ENCODE measurements at places on chromosomes 2 and 18. TPM values are rescaled to one million over a fixed set of nuclear protein-coding genes. Genes with fewer than 3 reads are reported as not detected.

DNA sequence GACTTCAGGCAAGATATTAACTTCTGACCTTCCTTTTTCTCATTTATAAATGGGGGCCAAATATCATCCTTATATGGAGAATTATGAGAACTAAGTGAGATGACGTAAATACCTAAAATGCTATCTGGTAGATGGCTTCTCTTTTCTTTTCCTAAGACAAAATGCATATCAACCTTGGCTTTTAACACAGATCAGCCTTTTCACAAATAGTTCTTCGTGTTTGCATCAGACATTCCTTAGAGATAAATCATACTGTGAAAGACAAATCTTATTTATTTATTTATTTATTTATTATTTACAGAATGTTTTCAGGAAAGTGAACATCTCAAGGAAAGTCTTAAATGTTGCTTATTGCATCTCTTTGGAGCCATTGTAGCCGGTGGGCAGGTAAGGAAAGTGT is 62.8 kb downstream of the NBEAL1 start:
- DNase-seq, result peak; percentile 25

The KCNS3 gene
- 1.7 TPM for total RNA-seq

DNA sequence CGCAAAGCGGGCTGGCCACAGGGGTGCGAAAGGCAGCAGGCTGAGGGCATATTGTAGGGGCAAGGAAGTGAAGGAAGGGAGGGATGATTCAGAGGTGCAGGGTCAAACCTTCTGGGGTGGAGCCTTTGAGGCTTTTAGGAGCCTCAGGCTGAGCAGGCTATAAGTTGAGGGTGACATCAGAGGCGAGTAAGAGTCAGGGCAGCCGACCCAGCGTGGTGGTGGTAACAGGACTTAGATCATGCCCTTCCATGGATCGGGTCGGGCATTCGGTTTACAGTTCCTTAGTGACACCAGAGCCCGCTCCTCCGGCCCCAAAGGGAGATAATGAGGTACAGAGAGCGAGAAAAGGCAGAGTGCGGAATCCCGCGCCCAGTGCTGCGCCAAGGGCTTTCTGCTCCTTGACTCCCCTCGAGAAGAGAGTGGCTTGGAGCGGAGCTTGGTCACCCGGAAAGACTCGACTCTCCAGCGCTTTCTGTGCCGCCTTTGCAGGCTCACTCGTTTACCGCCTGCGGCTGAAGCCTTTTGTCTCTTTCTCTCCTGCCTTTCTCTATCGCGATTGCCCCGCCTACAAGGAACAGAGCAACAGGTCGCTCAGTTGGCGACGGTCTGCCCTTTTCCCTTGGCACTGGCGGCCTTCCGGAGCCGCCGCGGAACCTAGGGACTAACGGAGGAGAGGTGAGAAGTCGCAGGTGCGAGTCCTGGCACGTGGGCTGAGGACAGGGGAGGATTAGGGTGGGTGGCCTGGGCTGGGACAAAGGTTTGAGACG is 720 bp downstream of the LBX2 start:
- no peak for DNase-seq

- no peak for DNase-seq
These were observed 19.9 kb upstream of the IL1RL1 start for GRCh38 chr2:102291319-102292075.

DNA sequence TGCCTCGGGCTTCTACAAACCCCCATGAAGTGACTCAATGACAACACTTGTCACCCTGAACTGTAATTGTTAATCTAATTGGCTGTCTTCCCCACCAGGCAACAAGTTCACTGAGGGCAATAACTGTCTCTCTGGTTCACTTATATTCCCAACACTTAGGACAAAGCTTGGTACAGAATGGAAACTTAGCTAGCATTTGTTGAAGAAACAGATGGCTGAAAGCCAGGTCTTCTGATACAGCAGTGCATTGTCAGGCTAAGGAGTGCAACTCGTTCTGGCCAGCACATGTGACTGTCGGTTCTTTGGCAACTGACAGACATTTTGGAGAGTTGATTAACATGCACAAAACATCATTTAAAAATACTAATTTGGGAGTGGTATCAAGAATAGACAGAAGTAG is 14.6 kb upstream of the DNAJC27 start:
- DNase-seq, result no peak

GRCh38 chr2:37232131-37232933 is 874 bp downstream of the NDUFAF7 start:
- peak; percentile 74 for DNase-seq

- no peak for DNase-seq
These were observed 56.6 kb upstream of the PPM1B start for GRCh38 chr2:44112096-44112495.

DNA sequence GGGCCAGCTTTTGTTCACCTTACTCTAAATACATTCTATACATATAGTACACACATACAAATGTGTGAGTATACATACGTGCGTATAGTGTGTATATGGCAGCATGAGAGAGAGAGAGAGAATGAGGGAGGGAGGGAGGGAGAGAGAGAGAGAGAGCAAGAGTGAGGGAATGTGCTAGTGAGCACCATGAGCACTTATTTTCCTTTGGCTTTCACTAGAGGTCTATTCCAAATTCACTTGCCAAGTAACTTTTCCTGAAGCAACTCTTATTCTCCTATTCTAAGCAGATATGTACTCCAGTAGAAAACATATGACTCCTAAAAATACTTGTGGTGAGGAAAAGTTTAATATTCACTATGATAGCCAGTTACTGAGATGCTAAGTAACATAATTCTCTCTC is 85.7 kb downstream of the COBLL1 start:
- DNase-seq, result no peak

DNA sequence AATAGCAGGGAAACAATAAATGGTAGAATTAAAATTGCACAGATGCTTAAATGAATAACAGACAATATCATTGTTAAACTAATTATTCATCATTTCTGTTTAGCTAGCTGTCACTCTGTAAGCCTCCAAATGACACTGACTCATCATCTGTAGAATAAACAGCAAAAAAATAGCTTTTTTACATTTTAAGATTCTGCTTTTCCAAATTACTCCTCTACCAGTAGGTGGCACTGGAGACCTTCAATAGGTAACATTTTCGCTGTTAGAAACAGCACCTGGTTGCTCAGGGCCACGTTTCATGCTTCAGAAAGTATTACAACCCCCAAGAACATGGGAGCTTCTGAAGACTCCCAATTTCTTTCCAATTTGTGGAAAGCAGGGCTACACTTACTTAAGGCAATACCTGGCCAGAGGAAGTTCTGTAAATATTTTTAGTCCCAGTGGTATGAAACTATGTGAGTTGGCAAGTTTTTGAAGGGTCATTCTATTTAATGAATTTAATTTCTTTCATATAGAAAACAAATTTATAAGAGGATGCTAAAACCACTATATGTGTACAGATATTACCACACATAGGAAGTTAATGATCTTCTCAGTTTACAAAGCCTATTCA is 45.4 kb downstream of the TTN start:
- peak; percentile 12 for DNase-seq

The KIAA2012 gene
- total RNA-seq, result not detected

The PLGLB1 gene
- 0.59 TPM for total RNA-seq

DNA sequence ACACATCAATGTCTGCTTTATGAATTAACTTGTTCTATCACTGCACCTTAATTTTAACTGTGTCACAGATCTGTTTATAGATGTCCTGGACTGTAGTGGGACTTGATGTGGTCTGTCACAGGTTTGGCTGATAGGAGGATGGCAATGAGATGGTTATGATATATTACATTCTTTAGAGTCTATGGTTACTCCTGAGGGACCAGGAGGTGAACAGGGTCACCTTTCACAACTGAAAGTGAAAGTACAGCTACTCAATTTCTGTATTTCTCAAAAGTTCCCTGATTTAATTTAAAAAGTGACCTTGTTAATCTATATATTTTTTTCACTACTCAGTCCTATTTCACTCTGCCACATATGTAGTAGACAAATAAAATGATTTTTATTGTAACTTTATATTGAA is 1284.1 kb upstream of the GYPC start:
- DNase-seq, result no peak

DNA sequence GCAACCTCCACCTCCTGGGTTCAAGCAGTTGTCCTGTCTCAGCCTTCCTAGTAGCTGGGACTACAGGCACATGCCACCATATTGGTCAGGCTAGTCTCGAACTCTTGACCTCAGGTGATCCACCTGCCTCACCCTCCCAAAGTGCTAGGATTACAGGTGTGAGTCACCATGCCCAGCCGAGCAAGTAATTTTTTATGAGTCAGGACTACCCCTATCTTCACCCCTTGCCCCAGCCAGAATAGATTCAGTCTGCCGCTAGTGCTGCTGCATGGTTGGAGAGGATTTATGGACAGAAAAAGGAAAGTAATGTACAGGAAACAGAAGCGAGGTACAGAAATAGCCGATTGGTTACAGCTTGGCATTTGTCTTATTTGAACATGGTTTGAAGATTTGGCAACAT is 48.9 kb downstream of the BMPR2 start:
- peak; percentile 33 for DNase-seq

GRCh38 chr2:22748909-22749308 is 636.1 kb upstream of the KLHL29 start:
- DNase-seq, result no peak

GRCh38 chr2:225065882-225066281 is 23.6 kb upstream of the DOCK10 start:
- no peak for DNase-seq

The TRABD2A gene
- total RNA-seq, result 2.6 TPM

DNA sequence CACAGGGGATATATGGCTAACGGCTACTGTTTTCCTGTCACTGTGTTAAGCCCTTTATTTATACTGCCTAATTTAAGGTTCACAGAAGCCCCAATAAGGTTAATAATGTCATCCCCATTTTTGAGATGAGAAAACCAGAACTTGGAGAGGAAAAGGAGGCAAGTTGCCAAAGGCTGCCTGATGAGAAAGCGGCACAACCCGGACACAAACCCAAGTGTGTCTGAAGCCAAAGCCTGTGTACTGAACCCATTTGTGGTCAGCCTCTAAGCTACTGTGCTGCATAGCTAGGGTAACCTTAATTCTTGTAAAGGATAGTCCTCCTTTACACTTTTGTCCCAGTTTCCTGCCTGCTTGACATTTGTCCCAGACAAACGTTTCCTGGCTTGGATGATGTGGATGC is 954.7 kb upstream of the FANCL start:
- DNase-seq, result no peak

The LYPD6 gene
- 1.1 TPM for total RNA-seq

GRCh38 chr2:143949121-143949848 is 570.6 kb downstream of the ZEB2 start:
- peak; percentile 27 for DNase-seq

The FAM124B gene
- not detected for total RNA-seq

- DNase-seq, result peak; percentile 67
These were observed at the start of gene EPC2 for GRCh38 chr2:148643998-148644882. EPC2 (plus strand) TSS chr2:148644751; CDS start chr2:148645018, 267 bp downstream.

The KLHL30 gene
- total RNA-seq, result 0.53 TPM

GRCh38 chr2:37871456-37872191 is 53.5 kb upstream of the RMDN2 start:
- DNase-seq, result peak; percentile 90

GRCh38 chr2:11029136-11029535 is 117.4 kb downstream of the KCNF1 start:
- DNase-seq, result no peak

The IL1F10 gene
- total RNA-seq, result not detected

GRCh38 chr2:1673160-1673944 is 71.0 kb downstream of the PXDN start:
- DNase-seq, result no peak

The MYO3B gene
- not detected for total RNA-seq

DNA sequence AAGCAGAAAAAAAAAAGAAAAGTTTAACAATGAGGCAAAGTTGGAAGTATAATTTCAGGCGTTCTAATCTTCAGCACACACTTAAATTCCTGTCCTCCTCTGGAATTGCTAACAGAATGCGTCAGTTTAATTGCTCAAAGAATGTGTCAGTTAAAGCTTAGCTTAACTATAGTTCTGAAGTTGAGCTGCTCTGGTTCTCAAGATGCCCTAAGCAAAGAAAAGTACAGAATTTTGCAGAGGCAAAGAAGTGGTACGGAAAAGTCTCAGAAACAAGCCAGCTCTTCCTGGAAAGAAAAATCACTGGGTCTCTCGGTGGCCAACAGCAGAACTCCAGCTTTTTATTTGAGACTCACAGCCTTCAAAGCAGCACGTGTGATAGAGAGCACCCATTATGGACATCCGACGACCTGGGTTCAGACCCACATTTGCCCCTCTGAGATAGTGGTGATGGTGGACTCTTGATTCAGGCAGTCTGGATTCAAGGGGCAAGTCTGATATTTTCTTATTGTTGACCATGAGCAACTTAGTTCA is 22.2 kb upstream of the MYO3B start:
- DNase-seq, result peak; percentile 22

The TRIM54 gene
- not detected for total RNA-seq

DNA sequence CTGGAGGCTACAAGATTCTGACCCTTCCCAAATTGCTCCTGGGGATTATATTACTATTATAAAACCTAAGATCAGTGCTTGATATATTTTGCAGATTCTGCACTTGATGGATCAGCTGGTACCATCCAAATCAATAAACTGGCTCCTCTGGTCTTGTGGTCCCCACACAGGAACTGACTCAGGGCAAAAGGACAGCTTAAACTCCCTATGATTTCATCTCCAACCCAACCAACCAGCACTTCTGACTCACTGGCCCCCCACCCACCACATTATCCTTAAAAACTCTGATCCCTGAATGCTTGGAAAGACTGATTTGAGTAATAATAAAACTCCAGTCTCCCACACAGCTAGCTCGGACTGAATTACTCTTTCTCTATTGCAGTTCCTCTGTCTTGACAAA is 82.1 kb downstream of the TMEM163 start:
- no peak for DNase-seq

The CNDP1 gene
- total RNA-seq, result 0.31 TPM
